ENCODE measurements at places on chromosomes 3 and 15.

DNA sequence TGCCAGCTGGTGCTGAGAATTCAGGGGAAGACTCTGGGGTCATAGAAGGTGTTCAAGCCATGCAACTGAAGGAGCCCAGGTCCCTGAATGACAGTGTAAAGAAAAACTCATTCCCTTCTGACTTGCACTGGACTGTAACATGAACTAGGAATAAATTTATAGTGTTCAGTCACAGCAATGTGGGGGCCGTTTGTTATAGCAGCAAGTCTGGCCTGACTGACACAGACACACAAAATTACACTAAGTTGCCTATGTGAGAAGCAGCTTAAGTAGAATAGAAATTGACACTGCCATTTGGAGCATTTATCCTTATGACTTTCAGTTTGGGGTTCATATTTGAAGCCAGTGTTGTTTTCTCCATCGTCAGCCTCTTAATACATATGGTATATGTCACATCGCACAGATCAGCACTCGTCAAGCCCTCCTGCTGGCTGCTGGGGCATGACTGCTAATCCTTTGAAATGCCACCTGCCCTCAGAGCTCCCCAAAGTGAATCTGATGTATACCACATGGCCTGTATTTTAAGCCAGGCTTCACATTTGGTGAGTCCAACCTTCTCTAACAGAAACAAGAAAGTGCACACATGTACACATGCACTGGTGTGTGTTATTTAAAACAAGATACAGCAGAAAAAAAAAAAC is 17.1 kb upstream of the HEG1 start:
- DNase-seq = no peak

DNA sequence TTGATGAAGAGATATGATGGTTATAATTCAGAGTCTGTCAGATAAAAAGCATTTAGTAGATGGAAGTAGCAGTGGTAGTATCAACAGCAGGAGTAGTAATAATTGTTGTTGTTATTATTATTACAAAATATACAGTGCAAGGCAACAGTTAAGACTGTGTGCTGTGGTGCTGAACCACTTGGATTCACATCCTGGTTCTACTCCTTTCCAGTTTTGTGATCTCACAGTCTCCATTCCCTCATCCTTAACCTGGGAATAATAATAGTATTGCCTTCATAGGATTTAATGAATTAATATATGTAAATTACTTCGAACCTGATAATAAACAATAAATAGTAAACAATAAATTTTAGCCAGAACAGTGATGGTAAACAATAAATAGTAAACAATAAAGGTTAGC is 37.1 kb upstream of the TSC22D2 start:
- no peak for DNase-seq

DNA sequence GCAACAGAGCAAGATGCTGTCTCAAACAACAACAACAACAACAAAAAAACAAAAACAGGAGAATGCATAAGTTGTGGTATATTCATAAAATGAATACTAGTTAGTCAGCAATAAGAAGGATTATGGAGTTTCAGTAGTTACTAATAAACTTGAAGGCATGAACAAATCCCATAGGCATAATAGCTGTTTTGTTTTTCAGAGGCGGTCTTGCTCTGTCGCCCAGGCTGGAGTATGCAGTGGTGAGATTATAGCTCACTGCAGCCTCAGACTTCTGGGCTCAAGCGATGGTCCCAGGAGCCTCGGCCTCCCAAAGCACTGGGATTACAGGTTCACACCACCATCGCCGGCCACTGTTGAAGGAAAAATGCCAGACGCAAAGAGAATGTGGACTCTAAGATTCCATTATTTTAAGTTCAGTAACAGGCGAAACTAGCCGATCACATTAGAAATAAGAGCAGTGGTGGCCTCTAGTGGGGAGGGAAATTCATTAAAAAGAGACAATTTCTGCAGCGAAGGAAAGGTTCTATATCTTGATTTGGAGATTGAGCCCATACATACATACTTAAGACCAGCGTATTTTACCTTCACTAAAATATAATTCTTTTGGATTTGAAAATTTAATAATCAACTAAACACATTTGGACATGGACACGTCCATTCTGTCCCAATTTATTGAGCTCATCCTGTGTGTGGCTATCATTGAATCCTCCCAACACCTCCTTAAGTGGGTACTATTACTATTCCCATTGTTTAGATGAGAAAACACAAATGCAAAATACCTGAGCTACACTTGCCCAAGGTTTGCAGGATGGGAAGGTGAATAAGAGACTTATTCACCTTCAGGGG is 27.4 kb upstream of the HDAC11 start:
- DNase-seq = no peak

GRCh38 chr3:3646934-3647333 is 152.3 kb upstream of the LRRN1 start:
- no peak for DNase-seq

DNA sequence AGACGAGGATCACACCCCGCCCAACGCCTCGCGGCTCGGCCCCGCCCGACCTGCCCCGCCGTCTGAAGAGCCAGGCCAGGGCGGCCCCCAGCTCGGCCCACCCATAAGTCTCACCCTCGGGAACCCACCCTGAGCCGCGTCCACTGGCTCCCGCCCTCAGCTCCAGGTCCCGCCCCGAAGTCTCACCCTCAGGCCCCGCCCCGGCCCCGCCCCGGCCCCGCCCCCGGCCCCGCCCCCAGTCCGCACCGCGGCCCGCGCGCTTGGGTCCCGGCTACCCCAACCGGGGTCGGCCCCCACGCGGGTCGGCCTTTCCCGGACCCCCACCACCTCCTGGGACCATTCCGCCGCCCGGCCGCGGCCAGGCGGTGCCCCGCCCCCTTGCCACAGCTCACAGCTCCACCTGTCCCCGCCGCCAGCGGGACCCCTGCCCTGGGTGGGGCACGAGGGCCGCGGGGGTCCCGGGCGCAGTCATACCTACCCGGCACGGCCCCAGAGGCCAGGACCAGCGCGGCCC is 489 bp downstream of the CSPG5 start:
- DNase-seq = peak; percentile 36

GRCh38 chr15:25170113-25170731 is 215.4 kb downstream of the SNRPN start:
- peak; percentile 82 for DNase-seq

DNA sequence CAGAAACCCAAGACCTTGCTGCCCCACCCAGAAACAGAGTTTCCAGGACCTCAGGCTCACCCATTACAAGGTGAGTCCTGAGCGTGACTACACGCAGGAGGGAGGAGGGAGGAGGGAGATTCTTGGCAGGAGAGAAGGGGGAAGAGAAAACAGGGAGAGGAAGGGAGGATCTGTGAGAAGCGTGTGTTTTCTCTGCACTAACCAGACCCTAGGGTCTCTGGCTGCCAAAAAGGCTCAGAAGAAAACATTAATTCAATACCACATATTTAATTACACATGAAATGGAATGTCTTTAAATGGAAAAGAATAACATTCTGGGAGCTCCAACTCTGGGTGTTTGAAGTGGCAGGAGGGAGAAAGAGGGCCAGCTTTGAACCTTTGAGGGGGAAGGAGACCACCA is 309.0 kb downstream of the NTRK3 start:
- no peak for DNase-seq

- DNase-seq = no peak
These were observed 18.9 kb upstream of the CSPG4 start for GRCh38 chr15:75731248-75732151.

GRCh38 chr3:33322412-33322811 is 45.2 kb downstream of the FBXL2 start:
- no peak for DNase-seq

- DNase-seq = no peak
These were observed 192.9 kb upstream of the CADPS start for GRCh38 chr3:63067999-63068645.

GRCh38 chr3:46361408-46362283 is 7.7 kb downstream of the CCR2 start:
- no peak for DNase-seq

- DNase-seq = no peak
These were observed 15.7 kb upstream of the CNBP start for GRCh38 chr3:129199366-129199765.

DNA sequence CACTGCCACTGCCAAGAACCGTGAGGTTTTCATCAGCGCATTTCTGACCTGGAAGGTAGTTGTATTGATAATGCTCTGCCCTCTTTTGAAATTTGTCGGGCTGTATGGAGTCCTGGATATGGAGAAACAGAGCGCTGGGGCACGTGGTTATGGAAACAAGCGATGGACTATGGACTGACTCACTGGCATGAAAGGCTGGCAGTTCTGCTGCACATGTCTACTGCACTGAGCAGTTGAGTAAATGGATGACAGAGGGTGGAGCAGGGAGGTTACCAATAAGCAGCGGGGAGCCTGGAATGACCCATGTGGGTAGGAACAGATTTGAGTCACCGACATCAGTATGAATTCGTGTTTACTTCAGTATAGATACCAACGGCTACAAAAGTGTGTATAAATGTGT is 429.5 kb downstream of the OCA2 start:
- no peak for DNase-seq

- no peak for DNase-seq
These were observed 39.4 kb upstream of the B3GNT5 start for GRCh38 chr3:183213415-183214276.

DNA sequence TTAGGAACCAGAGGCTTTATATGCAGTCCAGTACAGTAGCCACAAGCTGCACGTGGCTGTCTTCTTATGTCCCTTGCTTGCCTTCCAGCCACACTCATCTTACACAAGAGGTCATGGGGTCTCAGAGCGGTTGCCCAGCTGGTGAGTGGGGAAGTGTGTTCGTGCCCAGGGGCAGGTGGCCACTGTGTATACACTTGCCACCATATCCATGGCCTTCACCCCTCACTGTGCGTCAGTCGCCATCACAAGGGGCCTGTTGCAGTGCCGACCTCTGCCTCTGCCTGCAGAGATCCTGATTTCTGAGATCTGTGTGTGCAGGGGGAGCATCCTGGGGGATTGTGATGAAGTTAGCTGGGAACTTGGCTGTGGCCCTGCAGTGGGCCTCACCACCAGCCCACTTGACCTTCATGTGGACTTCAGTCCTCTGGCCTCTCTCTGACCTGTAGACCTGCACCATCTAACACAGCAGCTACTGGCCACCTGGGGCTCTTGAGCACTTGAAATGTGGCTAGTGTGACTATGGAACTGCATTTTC is 43.1 kb upstream of the SACM1L start:
- DNase-seq = no peak

DNA sequence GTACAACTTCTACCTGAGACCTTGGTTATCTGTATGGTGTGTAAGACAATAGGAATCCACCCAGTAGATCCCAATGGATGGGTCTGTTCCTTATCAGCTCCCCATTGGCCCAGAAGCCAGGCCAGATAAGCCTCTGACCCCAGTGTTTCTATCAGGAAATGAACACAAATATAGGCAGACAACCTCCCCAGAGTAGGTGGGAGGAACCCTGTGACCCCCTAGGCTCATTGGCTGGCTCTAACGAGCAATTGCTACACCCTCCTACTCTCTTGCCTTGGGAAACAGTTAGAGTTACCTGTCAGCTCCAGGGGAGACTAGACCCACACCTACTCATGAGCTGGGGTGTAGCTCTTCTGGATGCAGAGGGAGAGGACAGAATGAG is 299.9 kb downstream of the UACA start:
- DNase-seq = no peak

DNA sequence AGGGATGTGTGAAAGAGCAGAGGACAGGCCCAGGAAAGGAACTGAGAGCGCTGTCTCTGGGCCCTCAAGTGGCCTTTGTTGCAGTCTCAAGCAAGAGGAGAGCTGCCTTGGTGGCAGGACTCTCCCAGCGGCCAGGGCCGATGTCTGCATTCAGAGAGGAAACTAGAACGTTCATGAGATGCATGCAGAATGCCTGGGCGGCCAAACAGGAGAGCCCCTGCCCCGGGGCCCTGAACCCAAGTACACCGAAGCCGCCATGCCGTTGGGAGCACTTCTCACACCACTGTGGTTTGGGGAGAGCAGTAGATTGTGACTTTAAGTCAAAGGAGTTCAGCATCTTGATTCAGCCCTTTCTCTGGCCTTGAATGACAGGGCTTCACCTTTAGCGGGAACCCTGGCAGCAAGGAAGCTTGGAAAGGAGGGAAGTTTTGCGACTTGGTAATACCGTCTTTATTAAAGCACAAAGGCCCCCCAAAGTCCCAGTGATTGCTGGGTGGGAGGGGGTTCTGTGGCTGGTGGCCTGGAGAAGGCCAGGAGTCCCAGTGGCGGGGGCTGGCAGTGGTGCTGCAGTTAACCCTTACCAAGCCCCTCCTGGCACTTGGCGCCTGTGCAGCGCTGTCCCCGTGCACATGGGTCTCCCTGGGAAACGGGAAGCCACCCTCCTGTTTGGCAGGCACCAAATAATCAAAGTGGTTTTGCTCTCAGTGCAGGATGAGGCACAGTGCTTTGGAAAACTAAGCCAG is 36.2 kb downstream of the SLC6A11 start:
- no peak for DNase-seq

- no peak for DNase-seq
These were observed 59.6 kb upstream of the ITGA11 start for GRCh38 chr15:68491415-68492106.

DNA sequence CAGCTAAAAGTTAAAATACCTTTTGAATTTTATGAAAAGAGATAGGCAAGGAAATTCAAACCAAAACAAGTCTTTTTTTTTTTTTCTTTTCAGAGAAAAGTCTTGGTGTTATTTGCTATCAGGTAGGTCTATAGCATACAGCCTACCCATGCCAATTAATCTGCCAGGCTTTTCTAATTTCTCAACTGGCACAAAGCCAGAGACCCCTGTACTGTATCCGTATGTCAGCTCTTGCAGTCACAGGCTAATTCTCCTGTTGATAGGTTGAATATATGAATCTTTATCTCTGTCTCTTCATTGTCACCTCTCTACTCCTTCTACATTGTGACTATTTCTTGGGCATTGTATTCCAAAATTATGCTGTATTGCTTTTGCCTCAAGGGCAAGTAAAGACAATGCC is 133.4 kb downstream of the IL5RA start:
- no peak for DNase-seq

DNA sequence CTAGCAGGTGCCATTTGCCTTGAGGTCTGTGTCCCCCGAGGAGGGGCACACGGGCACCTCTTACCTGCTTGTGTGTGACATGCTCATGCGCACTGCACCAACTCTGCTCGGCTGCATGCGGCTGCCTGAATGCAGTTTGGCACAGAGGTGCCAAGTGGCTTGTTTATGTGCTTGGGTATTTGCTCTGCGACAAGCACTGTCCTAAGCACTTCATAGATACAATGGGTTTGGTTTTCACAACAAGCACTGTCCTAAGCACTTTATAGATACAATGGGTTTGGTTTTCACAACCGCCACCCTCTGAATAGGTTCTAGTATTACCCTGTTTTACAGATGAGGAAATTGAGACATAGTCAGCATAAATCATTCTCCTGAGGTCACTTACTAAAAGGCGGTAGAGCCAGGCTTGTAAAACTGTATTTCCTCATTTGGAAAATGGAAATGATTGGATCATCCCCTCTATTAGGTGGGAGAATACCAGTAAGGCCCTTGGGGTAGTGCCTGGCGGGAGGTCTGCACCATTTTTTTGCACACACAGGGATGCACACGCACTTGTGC is 487 bp downstream of the ITIH4 start:
- no peak for DNase-seq

- DNase-seq = no peak
These were observed 144.1 kb downstream of the RORA start for GRCh38 chr15:61084944-61085367.

- no peak for DNase-seq
These were observed 178.4 kb downstream of the AKAP13 start for GRCh38 chr15:85558848-85559247.

Measured in posterior cingulate gyrus (tissue), 11 donors.